GM06990 (cell line): ENCODE measurements at places on chromosomes 3 and 15.

DNA sequence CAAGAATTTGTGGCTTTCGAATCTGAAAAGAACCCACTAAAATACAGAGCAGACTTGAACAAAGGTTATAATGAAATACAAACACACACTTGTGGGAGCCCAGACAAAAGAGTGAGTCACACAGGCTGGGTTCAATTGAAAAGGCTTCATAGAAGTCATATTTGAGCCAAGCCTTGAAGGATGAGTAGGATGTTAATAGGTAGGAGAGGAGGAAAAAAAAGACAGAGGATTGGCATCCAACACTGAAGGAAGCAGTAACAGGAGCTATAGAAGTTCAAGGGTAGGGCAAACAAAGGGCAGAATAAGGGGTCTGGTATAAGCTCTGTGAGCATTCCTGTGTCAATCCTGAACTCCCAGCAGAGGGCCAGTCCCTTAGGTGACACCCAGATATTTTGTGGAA is 325.4 kb downstream of the FOXP1 start:
- DNase-seq = no peak

- no peak for DNase-seq
Measured at GRCh38 chr3:187044867-187045552, 94.3 kb downstream of the RPL39L start.

DNA sequence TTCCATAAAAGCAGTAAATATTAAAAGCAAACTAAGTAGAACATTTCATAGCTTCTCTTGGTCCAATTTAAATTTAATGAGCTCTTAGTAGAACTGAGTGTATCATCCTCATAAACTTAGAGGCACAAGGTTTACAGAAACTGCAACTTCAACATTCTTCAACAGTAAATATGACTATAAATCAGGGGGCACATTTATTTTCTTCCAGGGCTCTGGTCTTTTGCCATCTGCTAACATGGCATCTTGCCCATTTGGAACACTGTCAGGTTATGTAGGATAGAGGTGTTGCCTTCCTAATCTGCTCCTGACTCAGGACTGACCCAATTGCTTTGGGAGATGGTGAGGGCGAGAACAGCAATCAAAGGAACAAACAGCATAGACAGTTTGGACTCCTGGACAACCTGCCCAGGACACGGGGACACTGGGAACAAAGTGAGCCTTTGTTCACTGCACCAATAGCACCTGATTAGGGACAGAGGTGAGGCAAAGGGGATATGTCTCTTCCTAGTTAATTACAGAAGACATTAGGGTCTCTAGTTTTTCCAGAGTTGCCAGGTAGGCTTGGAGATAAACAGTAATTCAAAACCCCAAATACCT is 610.2 kb upstream of the ROBO2 start:
- DNase-seq = no peak

GRCh38 chr3:192373586-192373985 is 353.8 kb downstream of the FGF12 start:
- no peak for DNase-seq

DNA sequence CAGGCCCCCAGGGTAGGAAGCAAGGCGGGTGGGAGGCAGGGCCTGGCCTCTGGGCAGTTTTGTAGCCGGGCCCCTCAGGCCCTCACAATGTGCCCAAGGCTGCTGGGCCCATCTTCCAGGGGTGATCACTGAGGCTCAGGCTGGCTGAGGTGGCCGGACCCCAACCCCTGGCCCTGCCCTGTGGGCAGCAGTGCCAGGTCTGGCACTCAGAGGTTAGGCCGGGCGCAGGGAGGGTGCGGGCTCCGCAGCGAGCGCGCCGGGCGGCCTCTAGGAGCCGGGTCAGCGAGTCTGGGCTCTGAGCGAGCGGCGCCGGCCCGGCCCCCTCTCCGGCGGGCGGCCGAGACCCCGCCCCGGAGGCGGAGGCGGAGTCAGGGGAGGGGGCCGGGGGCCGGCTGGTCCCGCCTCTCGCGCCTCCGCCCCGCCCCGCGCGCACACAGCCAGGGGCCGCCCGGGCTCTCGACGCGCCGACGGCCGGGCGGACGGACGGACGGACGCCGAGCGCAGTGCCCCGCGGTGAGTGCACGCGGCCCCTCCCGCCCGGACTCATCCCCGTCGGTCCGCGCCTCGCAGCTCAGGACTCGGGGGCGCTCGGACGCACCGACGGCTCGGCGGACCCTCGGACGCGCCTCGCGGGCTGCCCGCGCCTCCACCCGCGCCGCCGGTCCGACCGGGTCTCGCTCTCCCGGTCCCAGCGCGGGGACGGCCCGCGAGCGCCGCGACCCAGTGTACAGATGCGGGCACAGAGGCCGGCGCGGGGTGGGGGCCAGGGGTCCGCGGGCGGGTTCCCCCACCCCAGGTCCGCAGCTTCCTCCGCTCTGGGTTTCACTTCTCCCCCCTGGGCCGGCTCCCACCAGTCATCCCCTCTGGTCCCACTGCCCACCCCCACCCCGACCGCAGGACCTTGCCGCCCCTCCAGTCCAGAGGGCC is at the start of gene FBLN2:
Gene FBLN2, plus strand, starts transcription at position 430 of the 927 bp plus-strand sequence. CDS start 21,231 bp downstream, outside the sequence.
- no peak for DNase-seq

- DNase-seq = no peak
Measured at GRCh38 chr3:55247666-55248065, 239.4 kb downstream of the WNT5A start.

DNA sequence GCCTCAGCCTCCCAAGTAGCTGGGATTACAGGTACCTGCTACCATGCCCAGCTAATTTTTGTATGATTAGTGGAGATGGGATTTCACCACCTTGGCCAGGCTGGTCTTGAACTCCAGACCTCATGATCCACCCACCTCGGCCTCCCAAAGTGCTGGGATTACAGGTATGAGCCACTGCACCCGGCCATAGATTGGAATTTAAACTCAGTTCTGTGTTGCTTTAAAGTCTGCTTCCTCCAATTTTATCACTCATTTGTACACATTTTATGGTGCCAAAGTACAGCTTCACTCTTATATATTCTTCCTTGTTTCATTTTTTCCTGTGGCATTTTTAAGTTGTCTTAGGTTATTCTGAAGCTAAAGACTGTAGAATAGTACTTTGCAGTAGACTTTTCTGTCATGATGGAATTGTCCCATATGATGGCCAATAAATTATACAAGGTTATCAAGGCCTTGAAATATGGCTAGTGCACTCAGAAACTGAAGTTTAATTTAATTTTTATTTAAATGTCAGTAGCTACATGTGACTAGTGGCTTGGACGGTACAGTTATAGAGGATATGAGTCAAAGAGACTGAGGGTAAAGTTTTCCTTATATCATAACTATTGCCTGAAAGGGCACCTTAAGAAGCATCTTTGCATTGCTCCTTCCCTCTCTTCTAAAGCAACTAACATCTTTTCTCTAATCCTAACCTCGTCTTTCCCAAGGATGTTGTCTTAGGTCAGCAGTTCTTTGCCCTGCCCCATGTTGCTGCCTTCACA is 28.1 kb downstream of the ATP11B start:
- DNase-seq = no peak

GRCh38 chr3:16907243-16907642 is 22.5 kb downstream of the PLCL2 start:
- DNase-seq = no peak

GRCh38 chr3:133295199-133295901 is 104.5 kb upstream of the BFSP2 start:
- DNase-seq = peak; percentile 16

GRCh38 chr3:42101048-42101447 is 9.9 kb downstream of the TRAK1 start:
- DNase-seq = no peak

GRCh38 chr3:32316976-32317375 is 74.7 kb upstream of the CMTM7 start:
- no peak for DNase-seq

GRCh38 chr15:74709011-74709410 is 13.2 kb upstream of the EDC3 start:
- no peak for DNase-seq

DNA sequence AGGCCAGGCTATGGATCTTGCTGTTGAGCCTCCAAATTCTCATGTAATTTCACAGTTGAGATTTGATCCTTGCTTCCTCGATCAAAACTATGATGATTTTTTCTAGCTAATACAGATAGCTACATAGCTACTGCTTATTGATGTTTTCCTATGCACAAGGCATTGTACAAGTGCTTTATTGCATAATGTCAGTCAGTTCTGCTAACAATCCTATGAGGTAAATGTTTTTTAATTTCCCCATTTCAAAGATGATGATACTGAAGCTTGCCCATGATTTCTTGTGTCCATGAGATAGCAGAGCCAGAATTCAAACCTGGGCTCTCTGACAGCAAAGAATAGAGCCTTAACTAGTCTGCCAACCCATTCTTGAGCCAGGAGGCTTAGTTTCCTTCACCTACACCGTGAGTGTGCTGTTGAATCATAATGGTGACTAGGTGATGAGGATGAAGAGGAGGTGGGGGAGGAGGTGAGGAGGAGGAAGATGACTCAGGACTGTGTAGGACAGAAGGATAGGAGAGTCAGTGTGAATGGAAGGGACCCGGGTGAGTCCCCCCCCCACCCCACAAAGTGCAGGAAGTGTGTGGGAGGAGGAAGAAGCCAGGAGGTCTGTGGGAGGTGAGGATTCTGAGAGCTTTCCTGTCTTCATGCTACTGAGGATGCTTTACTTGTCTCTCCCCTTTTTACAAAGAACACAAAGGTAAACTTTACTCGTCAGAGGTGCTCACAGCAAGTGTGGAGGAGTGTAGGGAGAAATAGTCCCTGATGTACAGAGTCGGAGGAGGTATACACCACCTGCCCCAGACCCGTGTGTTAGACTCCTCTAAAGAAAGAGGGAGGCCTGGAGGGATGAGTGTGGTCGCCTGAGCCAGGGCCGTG is 3.6 kb downstream of the TAGLN3 start:
- no peak for DNase-seq

GRCh38 chr3:30512576-30512975 is 93.8 kb upstream of the TGFBR2 start:
- DNase-seq = no peak

GRCh38 chr15:33125894-33126537 is 68.5 kb downstream of the FMN1 start:
- no peak for DNase-seq

GRCh38 chr3:158260392-158260791 is 150.5 kb downstream of the RSRC1 start:
- no peak for DNase-seq

GRCh38 chr3:184654375-184654774 is 57.5 kb downstream of the MAGEF1 start:
- DNase-seq = no peak

GRCh38 chr3:154904328-154904727 is 175.8 kb upstream of the MME start:
- no peak for DNase-seq

DNA sequence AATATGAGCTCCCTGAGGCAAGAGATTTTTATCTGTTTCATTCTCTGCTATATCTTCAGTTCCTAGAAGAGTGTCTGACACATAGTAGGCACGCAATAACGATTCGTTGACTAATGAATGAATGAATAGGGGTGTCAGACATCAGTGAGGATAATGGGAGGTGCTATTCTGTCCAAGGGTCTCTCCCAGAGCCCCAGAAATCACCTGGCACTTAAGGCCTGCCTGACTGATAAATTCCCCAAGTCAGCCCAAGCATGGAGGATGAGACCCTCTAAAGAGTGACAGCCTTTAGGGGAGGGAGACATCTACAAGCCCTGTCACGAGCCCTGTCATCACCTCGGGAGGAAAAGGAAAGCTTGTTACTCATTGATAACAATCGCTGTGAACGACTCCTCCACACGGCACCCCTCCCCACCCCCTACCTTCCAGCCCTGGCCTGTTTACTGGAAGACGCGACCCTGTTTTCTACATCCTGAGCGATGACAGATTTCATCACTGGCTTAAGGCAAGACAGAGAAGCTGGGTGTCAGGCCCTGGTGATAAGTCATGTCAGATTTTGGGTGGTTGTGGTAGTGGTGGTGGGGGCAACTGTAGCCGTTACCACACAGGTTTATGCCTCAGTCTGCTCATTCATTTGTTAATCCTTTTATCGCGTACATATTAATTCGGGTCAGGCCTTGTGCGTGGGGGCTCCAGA is 23.1 kb downstream of the BHLHE40 start:
- DNase-seq = no peak

DNA sequence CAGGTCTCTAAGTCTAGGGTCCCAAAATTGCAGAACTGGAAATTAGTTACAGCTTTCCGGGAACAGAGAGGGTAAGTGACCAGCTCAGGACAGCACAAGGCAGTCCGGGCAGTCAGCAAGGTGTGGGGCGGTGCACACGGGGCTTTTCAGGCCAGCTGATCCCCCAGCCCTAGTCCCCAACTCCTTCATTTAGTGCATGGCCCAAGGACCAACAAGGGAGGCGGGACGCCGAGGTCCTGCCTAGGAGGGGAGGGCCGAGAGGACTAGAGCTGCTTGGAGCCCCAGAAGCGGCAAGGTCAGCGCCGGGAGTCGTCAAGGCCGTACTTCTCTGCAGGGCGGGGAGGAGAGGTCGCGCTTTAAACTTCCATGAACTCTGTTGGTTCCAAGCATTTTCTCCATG is 2.0 kb upstream of the PDE8A start:
- no peak for DNase-seq

- DNase-seq = no peak
Measured at GRCh38 chr3:167609156-167609555, 44.6 kb downstream of the WDR49 start.

DNA sequence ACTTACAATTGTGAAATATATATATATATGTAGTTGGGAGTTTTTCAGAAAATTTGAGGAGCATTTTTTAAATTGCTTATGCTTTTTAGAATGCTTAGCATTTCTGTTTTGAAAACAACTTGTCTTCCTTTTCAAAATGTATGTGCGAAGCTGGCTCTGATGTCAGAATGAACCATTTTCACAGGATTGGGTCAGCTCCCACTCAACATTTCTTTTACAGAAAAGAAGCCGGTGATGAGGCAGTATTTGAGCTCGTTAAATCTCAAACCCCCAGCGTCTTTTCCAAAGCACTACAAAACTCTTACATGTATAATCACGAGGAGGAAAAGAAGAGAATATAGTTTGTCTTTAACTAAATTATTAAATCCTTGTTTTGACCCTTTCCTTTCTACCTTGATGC is 225.4 kb downstream of the MEIS2 start:
- DNase-seq = no peak

DNA sequence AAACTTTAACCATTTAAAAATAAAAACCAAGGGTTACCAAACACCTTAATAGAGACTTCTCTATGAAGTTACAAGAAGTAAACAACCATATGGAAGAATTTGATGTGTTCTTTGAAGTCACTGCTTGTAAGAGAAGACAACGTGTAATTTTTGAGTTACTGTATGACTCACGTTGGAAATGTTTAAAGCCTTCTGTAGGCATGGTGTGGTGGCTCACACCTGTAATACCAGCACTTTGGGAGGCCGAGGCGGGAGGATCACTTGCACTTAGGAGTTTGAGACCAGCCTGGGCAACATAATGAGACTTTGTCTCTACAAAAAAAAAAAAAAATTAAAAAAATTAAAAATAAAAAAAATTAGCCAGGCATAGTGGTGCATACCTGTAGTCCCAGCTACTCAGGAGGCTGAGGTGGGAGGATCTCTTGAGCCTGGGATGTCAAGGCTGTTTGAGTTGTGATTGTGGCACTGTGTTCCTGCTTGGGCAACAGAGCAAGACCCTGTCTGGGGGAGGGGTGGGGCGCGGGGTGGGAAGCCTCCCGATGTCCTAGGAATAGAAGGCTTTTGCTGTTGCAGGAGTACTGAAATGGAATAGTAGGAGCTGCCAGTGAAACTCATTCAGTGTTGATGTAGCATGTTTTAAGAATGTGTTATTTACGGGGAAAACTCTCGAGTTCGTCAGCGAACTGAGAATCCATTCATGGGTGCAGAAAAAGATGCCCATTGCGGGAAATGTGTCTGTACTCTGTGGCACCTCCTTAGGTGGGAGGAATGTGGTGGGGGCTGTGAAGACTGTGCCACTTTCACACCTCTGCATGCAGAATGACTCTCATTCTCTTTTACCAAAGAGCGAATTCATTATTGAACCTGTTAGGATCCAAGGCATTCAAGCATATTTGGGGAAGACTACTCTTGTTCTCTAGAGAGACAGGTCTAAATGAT is 134.2 kb downstream of the FNDC3B start:
- DNase-seq = no peak
